ENCODE measurements at places on chromosomes 5 and 9.

DNA sequence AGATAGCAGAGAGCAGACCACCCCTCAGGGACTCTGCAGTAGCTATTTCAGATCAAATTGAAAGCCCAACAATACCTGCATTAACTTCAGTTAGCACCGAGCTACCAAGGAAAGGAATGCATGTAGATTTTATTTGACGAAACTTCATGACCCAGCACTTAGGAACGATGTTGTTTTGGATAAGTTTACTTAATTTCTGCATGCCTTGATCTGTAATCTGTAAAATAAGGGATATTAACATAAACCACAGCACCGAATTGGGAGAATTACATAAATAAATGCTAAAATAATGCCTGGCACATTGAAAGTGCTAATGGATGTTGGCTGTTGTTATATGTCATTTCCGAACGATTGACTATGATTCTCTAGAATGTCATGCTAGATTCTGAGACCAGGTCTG, 435.8 kb upstream of the CLINT1 start:
- DNase-seq: no peak

GRCh38 chr9:109349421-109349846, 28.6 kb upstream of the EPB41L4B start:
- DNase-seq: peak; percentile 32

GRCh38 chr9:108035487-108035886, 545.9 kb upstream of the KLF4 start:
- DNase-seq: peak; percentile 77

DNA sequence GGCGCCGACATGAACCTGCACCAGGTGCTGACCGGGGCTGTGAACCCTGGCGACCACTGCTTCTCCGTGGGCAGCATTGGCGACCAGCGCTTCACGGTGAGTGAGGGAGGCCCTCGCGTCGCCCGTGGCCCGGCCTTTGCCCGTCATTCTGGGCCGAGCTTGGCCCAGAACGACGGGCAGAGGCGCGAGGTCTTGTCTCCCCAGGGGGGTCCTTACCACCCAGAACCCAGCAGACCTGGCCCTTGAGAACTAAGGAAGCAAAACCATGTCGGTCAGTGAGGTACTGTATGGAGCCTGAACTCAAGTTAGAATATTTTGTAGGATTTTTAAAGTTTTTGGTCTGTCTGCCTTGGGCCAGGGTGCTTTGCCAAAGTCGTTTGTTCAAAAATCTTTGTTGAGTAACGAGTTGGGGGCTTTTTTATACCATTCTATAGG, 691 bp downstream of the DMXL1 start:
- no peak for DNase-seq

DNA sequence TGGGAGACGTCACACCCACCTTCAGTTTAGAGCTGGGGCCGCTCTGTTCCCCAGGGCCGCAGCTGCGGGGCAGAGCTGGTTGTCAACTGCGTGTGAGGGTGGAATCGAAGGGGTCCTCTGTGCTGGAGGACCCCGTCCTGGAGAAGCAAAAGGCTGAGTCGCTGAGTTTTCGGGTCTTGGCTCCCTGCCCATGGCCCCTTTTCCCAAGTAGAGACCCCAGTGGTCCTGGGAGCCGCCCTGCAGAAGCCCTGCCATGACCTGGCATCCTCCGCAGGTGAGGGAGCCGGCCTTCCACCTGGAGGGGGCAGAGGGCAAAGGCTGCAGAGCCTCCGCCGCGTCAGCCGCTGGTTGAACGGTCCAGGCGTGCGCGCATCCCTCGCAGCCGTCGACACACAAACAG, 90.4 kb upstream of the COL5A1 start:
- no peak for DNase-seq

GRCh38 chr5:127492854-127493738, 24.3 kb upstream of the PRRC1 start:
- peak; percentile 65 for DNase-seq

GRCh38 chr5:123285122-123286023, 137.8 kb downstream of the CEP120 start:
- DNase-seq: peak; percentile 79

DNA sequence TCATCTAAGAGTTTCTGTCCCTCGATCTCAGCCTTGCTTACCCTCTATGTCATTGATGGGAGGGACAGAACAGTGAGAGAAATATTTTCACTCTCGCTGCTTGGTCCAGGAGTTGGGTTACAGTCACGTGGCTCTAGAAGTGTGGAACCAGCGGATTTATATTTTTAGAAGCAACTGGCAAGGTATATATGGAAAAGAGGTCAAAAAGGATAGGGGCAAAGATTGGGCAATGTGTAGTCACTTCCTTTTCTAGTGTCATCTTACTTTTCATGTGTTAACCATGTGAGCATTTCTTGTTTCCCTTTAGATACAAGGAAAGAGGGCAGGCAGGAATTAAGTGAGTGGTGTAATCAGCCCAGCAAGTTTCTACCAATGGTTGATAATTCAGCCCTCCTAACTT, 111.5 kb upstream of the ZNF366 start:
- no peak for DNase-seq

DNA sequence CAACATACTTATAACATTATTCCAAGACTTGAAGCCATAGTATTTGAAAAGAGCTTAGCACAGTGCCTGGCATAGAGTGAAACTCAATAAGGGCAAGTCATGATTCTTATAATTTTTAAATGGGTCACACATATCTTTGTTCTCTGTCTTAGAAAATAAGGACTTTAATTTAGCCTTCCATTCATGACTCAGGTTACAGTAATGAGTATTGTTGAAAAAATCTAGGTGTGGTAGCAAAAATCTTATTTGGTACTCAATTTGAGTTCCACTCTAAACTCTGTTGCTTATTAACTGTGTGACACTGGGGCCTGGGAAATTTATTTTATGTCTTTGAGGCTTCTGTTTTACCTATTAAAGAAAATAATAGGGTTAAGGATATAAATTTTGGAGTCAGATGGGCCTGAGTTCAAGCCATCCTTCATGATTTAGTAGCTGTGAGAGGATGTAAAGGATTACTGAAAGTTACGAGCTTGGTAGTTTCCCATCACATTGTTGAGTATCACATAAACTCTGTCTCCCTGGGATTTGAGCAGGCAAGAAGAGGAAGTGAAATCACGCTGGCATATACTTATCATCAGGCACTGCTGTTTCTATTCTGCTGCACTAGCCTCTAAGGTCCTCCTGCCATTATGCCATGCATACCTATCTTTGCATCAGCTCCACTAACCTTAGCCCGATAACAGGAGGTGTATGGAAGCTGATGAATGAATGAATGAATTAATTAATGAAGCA, 1.5 kb downstream of the SPINK9 start:
- DNase-seq: no peak

- no peak for DNase-seq
Measured at GRCh38 chr9:89664010-89664409, 59.2 kb downstream of the GADD45G start.

DNA sequence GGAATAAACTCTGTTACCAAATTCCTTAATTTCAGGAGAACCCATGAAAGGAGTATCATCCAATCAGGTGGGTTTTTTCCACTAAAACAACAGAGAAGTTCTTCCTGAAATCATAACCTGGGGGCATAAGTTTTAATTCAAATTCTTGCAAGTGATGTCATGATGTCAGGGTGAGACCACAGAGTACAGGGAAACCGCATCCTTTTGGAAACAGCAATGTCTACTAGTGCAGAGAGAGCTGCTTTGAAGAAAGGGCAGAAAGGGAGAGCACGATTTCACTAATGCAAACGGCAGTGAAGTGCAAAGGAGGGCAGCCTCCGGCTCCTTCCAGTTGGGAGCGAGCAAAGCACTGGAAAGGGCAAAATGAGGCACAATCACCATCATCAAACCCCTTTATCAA, 20.6 kb upstream of the CMBL start:
- no peak for DNase-seq

GRCh38 chr5:68074633-68075032, 140.9 kb upstream of the PIK3R1 start:
- DNase-seq: no peak

GRCh38 chr9:72477930-72478518, 43.4 kb upstream of the TMC1 start:
- peak; percentile 76 for DNase-seq

DNA sequence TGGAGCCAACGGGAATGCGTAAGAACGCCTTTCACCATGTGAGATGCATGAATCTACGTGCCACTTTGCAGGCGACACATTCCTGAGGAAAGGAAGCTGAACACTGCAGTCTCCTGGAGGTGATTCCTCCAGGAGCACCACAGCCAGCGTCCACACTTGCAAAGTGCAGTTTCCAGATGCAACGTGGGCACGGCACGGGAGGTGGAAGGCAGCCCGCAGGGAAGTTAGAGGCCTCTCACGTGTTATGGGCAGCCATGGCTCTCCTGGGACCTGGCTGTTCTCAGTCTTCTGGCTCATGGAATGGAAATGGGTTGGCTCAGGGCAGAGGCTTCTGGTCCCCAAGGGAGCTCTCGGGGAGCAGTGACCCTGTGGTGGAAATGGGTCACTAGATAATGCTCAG, 381.0 kb upstream of the IRX4 start:
- no peak for DNase-seq

GRCh38 chr9:35718721-35719511, 13.1 kb downstream of the TLN1 start:
- no peak for DNase-seq
